ENCODE measurements at places on chromosomes 3 and 15. TPM values are rescaled to one million over a fixed set of nuclear protein-coding genes. Genes with fewer than 3 reads are reported as not detected.

IMPG2 gene
- polyA plus RNA-seq, result 0.70 TPM

GLCE gene
- polyA plus RNA-seq, result 53.9 TPM

KLHL6 gene
- 1.9 TPM for polyA plus RNA-seq

EEF1AKMT4 gene
- polyA plus RNA-seq, result 3.2 TPM

PATL2 gene
- polyA plus RNA-seq, result 2.2 TPM

CPA3 gene
- polyA plus RNA-seq, result 0.67 TPM

ACAN gene
- polyA plus RNA-seq, result 2.8 TPM

PAQR5 gene
- 27.0 TPM for polyA plus RNA-seq

ZNF106 gene
- polyA plus RNA-seq, result 51.5 TPM

LRRC58 gene
- 37.5 TPM for polyA plus RNA-seq

CTDSPL gene
- 104 TPM for polyA plus RNA-seq

GRCh38 chr3:46094506-46094905 lies 67.2 kb upstream of the XCR1 start:
- no peak for DNase-seq

DNA sequence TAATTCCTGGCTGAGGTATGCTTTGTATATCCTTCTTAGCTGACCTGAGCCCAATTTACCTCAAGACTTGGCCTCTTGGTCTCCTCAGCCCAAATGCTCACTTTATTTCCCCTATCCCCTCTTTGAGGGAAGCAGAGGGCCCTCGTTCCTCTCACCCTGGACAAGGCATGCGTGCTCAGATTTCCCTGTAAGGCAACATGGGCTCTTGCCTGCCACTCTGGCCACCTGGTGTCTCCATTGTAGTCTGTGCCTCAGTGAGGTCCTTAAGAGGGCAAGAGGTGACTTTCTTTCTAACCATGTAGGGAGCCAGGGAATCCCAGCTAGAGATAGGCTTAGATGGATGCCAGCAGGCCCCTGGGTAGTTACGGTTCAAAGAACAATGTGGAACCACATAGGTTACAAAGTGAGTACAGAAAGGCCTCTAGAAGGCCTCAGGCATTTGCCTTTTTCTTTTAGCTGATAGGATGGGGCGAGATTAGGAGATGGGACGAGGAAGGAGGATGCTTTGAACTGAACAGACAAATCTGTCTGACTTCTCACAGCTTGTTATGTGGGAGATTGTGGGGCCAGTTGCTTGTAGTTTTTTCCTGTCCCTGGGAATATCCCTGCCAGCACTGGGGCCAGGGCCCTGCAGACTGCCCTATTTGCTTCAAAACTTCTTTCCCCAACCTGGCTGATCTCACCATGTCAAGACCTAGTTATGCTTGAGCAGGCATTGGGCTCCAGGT lies 1.1 kb upstream of the INTS14 start:
- no peak for DNase-seq

DNA sequence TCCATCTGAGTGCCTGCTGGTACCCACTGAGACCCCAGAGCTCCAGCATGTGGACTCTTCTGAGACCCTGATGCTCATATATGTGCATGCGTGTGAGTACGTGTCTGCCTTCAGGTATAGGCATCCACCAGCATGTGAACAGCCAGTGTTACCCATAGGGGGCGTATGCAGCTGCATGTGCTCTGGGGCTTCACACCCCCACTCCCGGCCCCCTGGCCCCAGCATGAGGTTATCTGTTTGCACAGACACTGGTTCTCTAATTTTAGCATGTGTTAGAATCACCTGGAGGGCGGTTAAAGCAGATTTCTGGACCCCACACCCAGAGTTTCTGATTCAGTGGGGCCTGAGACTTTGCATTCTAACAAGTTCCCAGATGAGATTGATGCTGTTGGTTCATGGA lies 824 bp upstream of the CILP start:
- no peak for DNase-seq

DNA sequence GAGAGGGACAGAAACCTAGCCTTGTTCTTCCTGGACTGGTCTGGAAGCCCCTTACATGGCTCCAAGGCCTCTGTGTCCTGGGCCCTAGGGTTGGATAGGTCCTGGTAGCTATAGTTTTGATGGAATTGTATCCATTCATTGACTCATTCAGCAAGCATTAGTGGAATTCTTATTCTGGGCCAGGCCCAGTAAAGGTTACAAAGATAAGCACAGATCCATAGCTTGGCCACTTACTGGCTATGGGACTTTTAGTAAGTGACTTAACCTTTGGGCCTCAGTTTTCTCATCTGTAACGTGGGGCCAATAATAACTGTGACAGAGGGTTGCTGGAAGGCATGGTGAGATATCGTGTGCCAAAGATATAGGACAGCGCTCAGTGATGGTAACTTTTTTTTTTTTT lies 13.6 kb upstream of the DAG1 start:
- no peak for DNase-seq

- no peak for DNase-seq
Observed at GRCh38 chr3:18998069-18998468, 150.2 kb upstream of the KCNH8 start.

DNA sequence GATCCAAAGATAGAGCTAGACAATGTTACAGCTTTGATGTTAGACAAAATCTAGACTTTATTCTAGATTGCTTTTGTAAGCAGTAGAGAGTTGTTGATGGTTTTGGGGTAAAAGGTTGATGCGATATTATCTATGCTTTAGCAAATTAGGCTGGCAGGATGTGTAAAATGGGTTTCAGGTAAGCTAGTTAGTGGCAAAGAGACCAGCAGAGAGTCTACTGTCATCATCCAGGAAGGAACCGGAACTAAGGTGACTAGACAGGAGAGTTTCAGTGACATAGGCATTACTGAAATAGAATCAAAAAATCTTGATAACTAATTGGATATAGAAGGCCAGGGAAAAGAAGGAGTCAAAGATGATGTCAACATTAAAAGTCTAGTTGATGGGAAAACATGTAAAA lies 11.1 kb downstream of the OR5K2 start:
- DNase-seq, result no peak

- no peak for DNase-seq
Observed at GRCh38 chr3:45171283-45171682, 25.1 kb upstream of the CDCP1 start.

GRCh38 chr3:18424729-18425640 lies at the start of gene SATB1:
SATB1 (minus strand) TSS chr3:18425339; CDS start chr3:18420967, 4,372 bp downstream.
- no peak for DNase-seq

GRCh38 chr3:48135552-48136495 lies 52.4 kb downstream of the CDC25A start:
- DNase-seq, result no peak

GRCh38 chr3:192122832-192123594 lies 604.3 kb downstream of the FGF12 start:
- no peak for DNase-seq

DNA sequence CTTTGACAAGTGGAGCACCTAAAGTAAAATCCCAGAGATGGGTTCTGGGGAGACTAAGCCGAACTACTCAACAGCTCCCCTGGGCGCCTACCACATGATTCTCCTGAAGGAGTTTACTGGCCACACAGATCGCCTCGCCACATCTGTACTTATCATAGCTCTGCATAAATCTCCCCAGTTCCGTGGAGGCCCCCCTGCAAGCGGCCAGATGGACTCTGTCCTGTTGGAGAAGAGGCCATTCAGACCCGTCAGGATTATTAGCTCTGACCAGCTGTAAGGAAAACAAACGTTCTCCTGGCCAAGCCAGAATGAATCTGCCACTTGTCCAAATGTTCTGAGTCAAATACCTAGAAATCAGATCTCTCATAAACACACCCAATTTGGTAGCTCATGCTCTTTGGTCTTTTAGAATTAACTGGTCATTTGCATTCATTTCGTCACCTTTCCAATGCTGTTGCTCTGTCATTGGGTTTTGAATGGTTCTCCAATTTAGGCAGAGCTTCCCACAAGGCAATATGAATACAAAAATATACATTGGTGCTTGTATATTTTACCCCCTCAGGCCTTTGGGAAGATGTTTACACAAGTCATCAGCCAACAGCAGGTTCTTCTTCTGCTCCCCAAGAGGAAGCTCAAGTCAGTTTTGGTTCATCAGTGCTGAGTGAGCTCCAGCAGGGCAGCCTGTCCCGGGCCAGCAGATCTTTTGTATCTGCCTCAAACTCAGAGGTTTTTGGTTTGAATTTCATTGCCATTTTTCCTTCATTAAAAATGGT lies 124.5 kb downstream of the THSD4 start:
- no peak for DNase-seq

GRCh38 chr3:155890671-155891190 lies 20.3 kb downstream of the GMPS start:
- DNase-seq, result no peak

- no peak for DNase-seq
Observed at GRCh38 chr3:6251612-6252400, 609.1 kb upstream of the GRM7 start.

DNA sequence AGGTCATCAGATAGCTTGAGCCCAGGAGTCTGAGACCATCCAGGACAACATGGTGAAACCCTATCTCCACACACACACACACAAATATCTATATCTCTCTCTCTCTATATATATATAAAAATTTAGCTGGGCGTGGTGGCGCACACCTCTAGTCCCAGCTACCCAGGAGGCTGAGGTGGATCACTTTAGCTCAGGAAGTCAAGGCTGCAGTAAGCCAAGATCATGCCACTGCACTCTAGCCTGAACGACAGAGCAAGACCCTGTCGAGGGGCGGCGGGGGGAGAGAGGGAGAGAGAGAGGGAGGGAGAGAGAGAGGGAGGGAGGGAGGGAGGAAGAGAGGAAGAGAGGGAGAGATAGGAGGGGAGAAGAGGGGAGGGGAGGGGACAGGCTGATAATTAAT lies 28.0 kb downstream of the PLA2G4F start:
- DNase-seq, result no peak

- no peak for DNase-seq
Observed at GRCh38 chr3:57816471-57817095, 60.5 kb downstream of the SLMAP start.

GRCh38 chr3:97827741-97828471 lies 6.1 kb downstream of the CRYBG3 start:
- no peak for DNase-seq

- DNase-seq, result no peak
Observed at GRCh38 chr3:66593978-66594377, 93.2 kb upstream of the LRIG1 start.
